Osteoblast (primary cell): ENCODE measurements at places on chromosomes 11 and 22. TPM values are rescaled to one million over a fixed set of nuclear protein-coding genes. Genes with fewer than 3 reads are reported as not detected.

DNA sequence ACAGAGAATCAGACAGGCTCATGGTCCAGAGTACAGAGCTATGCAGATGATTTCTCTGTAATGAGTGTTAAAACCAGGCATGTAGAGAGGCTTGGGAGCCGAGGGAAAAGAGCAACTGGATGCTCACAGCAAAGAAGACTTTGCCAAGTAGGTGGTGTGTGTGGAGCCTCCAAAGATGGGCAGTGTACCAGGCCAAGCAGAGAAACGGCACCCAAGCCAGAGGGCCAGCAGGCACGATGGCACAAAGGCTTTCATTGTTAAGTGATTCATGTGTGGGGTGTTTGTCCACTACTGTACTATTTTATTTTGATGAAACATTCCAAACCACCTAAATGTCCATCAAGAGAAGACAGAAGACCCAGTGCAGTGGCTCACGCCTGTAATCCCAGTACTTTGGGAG, 11.1 kb downstream of the RANGAP1 start:
- DNase-seq = no peak

- DNase-seq = no peak
These were observed 352.4 kb upstream of the FAT3 start for GRCh38 chr11:91872243-91872642.

GRCh38 chr22:38513063-38513462, 7.0 kb upstream of the DDX17 start:
- DNase-seq = no peak

GRCh38 chr11:76639621-76640020, 30.9 kb downstream of the LRRC32 start:
- DNase-seq = no peak

DNA sequence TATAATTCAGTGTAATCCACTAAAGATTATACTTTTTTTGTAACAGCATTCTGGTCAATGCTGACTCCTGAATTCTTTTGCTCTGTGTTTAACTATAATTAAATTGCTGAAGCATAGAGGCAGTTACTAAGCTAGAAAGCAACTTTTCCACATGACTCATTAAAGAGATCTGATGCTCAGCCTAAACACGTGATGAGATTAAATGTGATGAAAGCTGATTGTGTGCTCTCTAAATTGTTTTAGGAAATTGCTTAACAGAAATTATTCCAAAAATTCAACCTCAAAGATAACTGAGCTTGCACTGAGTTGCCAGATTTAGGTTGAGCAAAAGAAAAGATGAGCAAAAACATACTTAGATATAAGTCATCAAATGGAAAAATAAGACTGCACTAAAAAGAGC, 1033.6 kb downstream of the FAM181B start:
- DNase-seq = no peak

DNA sequence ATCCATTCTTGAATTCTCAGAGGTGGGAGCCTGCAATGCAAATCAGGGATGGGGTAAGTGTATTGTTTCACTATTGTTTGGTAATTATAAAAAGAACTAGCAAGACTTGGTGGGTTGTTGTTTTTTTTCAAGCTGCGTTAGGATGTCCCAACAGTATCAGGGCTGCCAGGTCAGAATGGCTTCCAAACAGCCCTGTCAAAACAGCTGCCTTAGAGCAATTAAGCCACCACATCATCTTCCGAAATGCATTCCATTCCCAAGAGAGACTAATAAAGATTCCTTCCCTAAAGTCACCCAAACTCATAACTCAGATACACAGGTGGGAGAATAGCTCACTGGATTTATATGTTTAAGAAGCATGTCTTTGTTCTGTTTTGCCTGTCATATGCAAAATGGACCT, 23.5 kb downstream of the BBOX1 start:
- no peak for DNase-seq

DNA sequence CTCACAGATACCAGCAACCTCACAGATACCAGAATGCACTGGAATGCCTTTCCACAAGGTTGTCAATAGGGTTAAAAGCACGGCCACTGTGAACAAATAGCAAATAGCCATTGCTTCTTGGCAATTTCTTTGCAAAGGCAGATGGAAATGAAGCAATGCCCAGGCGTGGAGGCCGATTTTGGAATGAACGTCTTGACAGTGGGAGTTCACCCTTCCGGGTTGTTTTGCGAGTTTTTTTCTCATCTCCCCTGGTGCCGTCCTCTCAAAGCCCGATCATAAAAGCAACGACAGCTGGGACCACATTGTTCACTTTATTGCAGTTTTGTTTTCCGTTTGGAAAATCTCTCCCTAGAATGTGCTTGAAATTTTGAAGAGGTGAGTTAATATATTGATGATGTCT, 38.0 kb upstream of the CD82 start:
- DNase-seq = no peak

DNA sequence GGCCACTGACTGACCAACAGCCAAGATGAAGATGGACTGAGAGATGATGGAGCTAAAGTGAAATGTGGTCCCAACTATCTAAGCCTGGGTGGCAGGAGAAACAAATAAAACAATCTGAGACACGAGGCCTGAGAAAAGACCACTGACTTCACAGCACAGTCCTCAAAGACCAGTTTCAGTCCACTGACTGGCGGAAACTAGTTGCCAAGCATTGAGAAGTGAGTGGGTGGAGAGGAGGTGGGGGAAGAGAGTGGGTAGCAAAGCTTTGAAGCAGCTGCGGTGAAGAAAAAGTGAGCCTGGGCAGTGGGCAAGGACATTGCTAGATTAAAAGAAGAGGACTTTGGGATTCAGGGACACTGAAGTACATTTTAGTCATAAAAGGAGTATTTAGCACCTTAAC, 1.9 kb downstream of the MS4A1 start:
- no peak for DNase-seq

DNA sequence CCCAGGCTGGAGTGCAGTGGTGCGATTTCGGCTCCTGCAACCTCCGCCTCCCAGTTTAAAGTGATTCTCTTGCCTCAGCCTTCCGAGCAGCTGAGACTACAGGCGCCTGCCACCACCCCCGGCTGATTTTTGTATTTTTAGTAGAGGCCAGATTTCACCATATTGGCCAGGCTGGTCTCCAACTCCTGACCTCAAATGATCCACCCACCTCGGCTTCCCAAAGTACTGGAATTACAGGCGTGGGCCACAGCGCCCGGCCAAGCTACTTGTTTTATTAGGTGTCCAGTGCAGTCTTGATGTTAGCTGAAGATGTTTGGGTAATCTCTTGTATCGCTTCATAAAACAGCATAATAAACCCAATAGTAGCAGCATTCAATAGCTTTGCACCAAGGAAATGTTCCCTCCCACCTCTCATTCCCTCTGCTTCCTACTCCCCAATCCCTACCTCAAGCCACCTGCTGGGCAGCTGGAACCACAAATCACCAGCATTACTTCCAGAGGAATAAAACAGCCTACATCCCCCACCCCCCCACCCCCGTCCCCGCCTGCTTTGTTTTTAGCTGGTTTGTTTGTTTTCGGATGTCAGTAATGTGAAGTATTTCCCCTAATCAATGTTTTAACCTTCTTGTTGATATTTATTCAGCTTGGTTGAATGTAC, 11.0 kb upstream of the GRIK4 start:
- DNase-seq = peak; percentile 38

DNA sequence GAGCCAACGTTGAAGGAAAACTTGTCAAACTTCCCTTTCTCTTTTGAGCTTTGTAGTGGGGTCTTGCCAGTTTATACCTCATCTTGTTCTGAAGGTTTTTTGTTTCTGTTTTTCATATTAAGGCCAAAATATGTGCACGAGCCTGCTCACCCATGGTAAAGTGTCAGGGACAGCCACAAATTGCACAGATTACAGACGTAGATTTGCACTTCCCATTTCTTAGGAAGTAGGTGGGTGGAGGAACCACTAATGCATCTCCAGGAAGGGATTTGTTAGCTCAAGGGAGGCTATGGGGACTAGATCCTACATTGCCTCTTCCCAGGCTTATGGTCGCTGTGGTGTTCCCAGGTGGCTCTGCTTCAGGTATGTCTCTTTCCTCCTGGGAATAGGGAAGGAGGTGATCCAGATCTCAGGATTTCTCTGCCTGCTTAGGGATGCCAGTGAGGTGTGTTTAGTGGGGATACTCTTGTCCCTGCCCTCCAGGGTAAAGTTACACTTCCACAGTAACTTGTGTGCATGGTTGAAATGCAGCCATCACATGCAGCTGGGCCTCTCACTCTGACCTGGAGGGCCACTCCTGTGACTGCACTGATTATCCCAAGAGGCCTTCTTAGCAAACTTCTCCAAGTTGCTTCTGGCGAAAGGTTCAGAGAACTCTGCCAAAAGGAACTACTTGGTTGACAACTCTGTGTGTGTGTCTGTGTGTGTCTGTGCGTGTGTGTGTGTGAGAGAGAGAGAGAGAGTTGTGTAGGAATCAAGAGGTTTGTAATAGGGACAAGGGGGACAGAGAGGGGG, 9.8 kb downstream of the PPFIBP2 start:
- no peak for DNase-seq

DNA sequence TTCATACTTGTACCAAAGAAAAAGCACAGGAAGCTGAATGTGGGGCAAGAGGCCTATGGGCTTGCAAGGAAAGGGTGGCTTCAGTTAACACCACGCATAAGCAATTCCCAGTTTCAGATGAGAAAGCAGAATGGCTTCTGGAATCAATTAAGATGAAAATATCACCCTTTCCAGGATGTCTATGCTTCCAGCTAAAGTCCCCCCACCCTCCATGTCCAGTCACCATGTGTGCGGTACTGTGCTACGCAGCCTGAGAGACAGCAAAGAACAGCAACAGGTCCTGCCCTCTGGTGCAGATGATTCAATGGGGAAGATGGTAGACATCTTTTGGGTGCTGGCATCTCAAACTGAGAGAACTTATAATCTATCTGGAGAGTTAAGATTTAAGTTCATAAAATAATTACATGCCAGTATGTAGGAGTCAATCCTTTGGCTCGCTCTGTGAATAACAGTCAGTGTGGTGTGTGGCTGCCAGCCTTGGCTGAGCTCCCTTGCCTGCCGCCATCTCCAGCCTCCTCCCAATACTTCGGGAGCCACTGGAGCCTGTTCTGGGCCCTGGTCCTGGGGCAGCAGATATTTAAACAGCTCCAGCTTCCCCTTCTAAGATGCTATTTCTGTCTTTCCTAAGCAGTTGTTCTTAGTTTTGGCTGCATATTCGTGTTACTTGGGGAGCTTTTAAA, 44.5 kb downstream of the ME3 start:
- peak; percentile 45 for DNase-seq

GRCh38 chr11:47607380-47607779, 13.2 kb upstream of the C1QTNF4 start:
- peak; percentile 95 for DNase-seq

- no peak for DNase-seq
These were observed 21.0 kb upstream of the ADSL start for GRCh38 chr22:40325315-40325714.

GRCh38 chr22:30228509-30229359, 17.8 kb downstream of the LIF start:
- no peak for DNase-seq

DNA sequence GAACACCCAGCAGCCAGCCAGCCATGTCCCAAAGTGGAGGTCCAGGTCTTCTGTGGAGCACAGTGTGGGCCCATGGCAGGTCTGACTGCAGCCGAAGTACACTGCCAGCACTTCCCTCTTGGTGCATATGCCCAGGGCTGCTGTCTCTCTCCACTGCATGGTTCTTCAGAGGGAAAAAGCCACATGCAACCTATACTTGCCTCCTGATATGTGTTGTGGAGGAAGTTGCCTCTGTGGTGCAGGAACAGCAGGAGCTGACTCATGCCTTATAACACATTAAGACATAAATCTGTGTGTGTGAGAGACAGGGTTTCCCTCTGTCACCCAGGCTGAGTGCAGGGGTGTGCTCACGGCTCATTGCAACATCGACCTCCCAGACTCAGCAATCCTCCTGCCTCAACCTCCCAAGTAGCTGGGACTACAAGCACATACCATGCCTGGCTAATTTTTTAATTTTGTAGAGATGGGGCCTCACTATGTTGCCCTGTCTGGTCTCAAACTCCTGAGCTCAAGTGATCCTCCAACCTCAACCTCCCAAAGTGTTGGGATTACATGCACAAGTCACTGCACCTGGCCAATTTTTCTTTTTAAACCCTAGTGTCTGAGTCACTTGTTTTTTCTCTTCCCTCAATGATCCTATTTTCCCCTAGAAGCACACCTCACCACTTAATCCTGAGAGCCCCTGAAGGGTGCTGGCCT, 98.8 kb downstream of the MPPED2 start:
- DNase-seq = no peak

DNA sequence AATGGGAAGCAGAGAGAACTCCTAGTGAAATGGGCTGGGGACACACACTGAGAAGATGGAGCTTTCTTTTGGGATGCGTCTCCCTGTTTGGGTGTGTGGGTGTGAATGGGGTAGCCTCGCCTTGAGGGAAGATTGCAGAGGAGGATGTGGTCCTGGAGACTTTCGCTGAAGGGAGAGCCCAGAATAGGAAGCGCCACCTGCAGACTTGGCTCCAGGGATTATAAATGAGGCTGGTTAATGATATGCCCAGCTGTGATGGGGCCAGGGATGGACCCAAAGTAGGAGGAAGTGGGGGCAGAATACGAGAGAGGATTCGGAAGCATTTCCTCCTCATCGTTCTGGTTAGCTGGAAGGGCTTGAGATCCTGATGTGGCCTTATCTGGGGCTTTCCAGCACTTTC, 13.7 kb downstream of the RELT start:
- DNase-seq = no peak

- DNase-seq = no peak
These were observed 34.9 kb upstream of the PICALM start for GRCh38 chr11:86103808-86104207.

DNA sequence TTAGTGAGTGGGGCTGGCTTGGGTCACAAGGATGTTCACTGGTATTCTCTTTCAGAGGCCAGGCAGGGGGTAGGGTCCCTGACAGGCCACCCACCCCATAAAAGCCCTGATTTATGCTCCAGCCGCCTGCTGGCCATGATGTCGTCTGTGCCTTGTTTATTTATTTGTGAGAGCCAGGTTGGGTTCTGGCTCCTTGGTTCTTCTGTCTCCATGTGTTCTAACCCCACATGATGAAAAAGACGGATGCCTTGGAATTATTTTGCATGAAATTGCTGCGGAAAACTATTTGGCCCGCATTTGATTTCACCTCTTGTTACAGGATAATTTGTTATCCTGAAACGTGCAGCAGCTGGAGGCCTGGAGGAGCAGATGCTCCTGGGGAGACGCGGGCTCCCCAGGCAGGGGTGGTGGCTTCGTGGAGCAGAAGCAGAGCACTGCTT, 46.3 kb upstream of the WNT11 start:
- DNase-seq = no peak

- DNase-seq = peak; percentile 43
These were observed 193.2 kb upstream of the PLET1 start for GRCh38 chr11:112453601-112454577.

The TRPM5 gene
- under 0.01 TPM in 1 of 2 replicates, not detected in the other for total RNA-seq

The APOBEC3G gene
- 15.6 and 18.1 TPM in 2 replicates for total RNA-seq

The RNF121 gene
- total RNA-seq = 32.1 and 32.2 TPM in 2 replicates

The HEPN1 gene
- under 0.01 TPM in 1 of 2 replicates, not detected in the other for total RNA-seq

The C22orf31 gene
- total RNA-seq = not detected in 2 replicates

The CLTCL1 gene
- 28.6 and 29.7 TPM in 2 replicates for total RNA-seq

The CCDC87 gene
- total RNA-seq = 0.88 and 1.1 TPM in 2 replicates

The KDM4E gene
- not detected in 2 replicates for total RNA-seq

The SCGB2A2 gene
- not detected in 2 replicates for total RNA-seq

The C11orf91 gene
- total RNA-seq = not detected in 2 replicates

The SNRPD3 gene
- 51.9 and 57.5 TPM in 2 replicates for total RNA-seq

The SCN3B gene
- total RNA-seq = under 0.01 TPM in 2 replicates

The MYO18B gene
- total RNA-seq = under 0.01 TPM in 1 of 2 replicates, not detected in the other
